Naive thymus-derived CD8-positive, alpha-beta T cell (primary cell): ENCODE measurements at places on chromosomes 11 and 22. TPM values are rescaled to one million over a fixed set of nuclear protein-coding genes. Genes with fewer than 3 reads are reported as not detected.

DNA sequence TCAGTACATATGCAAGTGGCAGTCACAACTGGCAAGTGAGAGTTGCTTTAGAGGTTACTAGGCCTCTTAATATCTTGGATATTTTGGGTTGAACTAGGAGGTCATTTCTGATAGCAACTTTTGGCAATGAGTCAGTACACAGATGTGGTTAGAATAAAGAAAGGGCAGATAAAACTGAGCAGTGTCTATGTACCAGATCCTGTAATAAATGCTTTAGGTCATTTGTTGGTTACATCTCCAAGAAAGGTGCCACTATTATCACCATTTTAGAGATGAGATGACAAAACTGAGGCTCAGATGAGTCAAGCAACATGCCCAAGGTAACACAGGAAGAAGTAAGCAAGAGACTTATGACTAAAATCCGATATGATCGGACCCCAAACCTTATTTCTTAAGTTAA, 25.0 kb downstream of the MAML2 start:
- no peak for DNase-seq
- H3K36me3 ChIP-seq = peaks cover 69% of the 10 kb centered on the region
- peaks cover 100% of the 10 kb centered on the region for H3K4me1 ChIP-seq
- peak overlapping the region; percentile 21 for H3K4me3 ChIP-seq

DNA sequence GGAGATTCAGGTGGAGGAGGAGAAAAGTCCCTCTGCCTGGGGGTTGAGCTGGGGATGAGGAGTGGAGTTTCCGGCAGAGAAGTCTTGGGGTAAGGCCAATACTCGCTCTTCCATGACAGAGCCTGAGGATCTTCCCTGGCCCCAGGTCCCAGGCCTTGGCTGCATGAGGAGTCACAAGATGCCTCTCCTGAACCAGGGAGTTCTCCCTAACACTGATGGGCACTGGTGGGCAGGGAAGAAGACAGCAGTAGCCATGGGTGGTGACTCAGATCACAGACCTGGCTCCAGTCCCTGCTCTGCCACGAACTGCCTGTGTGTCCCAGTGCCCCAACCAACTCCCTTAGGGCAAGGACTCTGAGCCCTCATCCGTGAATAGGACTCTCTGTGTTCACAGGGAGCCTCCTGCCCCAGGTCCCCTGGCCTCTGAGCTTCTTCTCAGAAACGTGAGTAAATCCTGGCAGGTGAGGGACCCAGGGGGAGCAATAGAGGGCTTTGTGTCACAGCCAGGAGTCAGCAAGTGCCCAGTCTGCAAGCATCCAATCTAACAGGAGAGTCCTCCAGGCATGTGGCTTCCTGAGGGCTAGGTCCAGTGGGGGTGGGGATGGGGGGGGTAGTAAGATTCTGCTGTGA, 45.5 kb upstream of the FTH1 start:
- H3K4me1 ChIP-seq = no peaks in the 10 kb centered on the region
- DNase-seq = no peak
- H3K27me3 ChIP-seq = peaks cover 2% of the 10 kb centered on the region

The YPEL4 gene
- 14.6 TPM for total RNA-seq

- no peaks in the 10 kb centered on the region for H3K36me3 ChIP-seq
- H3K27me3 ChIP-seq = peaks cover 4% of the 10 kb centered on the region
- no peak overlapping the region for H3K4me3 ChIP-seq
- H3K27ac ChIP-seq = no peak overlapping the region
- H3K4me1 ChIP-seq = no peaks in the 10 kb centered on the region
Observed at GRCh38 chr11:77497368-77497767, 23.5 kb upstream of the PAK1 start.

DNA sequence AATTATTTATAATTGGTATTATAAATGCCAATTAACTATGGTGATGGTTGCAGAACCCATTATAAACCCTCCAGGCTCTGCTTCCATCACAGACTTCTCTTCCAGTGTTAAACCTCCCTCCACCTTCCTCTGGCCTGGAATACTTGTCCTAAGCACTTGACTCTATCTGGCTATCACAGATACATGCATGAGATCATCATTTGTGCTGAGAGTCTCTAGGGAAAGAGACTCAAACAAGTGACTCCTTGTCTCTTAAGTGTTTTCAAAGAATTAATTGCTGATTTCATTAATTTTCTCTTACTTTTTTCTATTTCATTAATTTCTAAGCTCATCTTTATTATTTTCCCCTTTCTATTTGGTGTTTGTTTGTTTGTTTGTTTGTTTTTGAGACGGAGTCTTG, 29.1 kb downstream of the RTL6 start:
- H3K4me1 ChIP-seq = no peaks in the 10 kb centered on the region
- no peak overlapping the region for H3K27ac ChIP-seq
- no peaks in the 10 kb centered on the region for H3K27me3 ChIP-seq
- H3K36me3 ChIP-seq = no peaks in the 10 kb centered on the region
- DNase-seq = no peak
- no peak overlapping the region for H3K4me3 ChIP-seq

DNA sequence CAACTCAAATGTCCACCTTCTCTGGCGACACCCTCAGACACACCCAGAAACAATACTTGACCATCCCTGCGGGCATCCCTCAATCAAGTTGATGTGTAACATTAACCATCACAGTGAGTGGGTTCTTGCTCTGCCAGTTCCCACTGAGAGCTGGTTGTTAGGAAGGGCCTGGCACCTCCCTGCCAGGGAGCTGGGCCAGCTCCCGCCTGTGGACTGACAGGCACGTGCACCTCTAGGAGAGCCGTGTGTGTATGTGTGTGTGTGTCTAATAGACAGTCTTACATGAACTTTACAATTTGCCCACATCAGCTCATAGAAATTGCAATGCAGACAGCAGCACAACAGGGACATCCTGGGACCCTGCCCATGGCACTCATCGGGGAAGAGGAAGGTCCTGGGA, 298.7 kb downstream of the SHANK2 start:
- DNase-seq = no peak
- H3K27me3 ChIP-seq = peaks cover 16% of the 10 kb centered on the region
- H3K4me3 ChIP-seq = no peak overlapping the region
- H3K36me3 ChIP-seq = no peaks in the 10 kb centered on the region

The SCARF2 gene
- total RNA-seq = 2.9 TPM

GRCh38 chr11:38818720-38819119, 2220.7 kb upstream of the RAG2 start:
- H3K4me1 ChIP-seq = no peaks in the 10 kb centered on the region
- no peaks in the 10 kb centered on the region for H3K27me3 ChIP-seq
- H3K4me3 ChIP-seq = no peak overlapping the region

DNA sequence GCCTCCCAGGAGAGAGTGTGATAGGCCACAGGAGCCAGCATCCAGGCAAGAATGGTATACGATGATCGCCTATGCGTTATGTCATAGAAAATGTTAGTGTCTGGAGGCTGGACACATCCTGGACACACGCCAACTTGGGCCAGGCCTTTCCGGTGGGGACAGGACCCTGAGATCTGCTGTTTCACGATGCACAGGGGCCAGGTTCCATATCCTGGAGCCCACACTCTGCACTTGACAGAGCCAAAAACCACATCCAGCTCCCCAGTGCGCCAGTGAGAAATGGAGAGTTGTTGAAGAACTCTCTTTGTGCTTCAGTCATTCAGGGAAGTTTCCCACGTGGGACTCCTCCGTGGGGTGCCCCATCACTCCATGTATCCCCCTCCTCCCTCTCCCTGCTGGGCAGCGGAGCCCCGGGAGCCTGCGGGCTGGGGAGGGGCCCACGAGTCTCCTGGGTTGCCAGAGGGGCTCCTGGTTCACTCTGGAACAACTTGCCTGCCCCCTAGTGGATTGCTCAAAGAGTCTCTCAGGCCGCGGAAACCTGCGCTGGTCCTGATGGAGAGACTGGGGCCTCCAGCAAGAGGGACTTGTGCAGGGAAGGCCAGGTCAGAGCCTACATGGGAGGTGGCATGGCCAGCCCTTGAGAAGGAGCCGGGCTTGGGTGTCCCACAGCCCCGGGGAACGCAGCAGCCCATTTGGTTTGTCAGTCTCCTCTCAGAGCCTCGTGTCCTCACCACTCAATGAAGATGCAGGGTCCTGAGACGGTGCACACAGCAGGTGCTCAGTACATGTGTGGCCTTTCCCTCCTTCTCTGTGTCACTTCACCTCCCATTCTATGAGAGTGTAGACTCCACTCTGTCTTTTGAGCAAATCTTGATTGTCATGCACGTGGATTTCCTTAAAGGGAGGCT, 10.2 kb upstream of the LRRC32 start:
- DNase-seq = peak; percentile 35
- peaks cover 17% of the 10 kb centered on the region for H3K27me3 ChIP-seq
- H3K4me1 ChIP-seq = peaks cover 8% of the 10 kb centered on the region
- H3K27ac ChIP-seq = no peak overlapping the region
- no peaks in the 10 kb centered on the region for H3K36me3 ChIP-seq

The SYCE3 gene
- not detected for total RNA-seq

DNA sequence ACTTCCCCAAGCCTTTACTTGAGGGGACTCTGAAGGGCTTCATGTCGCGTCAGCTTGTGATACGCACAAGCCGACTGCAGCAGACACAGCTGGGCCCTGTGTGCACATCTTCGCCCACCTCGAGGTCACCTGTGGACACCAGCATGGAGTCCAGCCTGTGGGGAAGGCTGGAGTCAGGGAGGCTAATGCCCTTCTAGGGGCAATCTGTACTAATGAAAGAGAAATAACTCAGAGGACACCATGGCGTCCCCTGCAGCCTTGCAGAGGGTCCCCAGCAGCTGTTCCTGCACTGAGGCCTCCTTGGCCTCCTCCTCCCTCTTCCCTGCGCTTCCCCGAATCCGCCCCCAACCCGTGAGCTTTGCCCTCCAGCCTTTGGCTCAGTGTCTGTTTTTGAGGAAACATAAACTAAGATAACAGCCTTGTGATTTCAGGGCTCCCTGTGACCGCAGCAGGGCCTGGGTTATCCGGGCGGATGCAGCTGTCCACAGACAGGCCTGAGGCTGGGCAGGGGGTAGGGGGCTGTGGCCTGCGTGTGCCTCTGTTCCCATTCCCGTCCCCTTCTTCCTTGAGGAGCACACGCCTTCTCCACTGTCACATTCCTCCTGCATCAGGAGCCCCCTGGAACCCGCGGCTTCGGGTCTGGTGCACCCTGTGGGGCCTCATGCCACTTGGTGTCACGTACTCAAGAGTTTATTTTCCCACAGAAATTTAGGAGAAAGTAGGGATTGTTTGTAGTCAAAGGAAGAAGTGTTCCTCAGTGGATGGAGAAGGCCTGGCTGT, 25.0 kb downstream of the KRTAP5-5 start:
- H3K27me3 ChIP-seq = peaks cover 14% of the 10 kb centered on the region
- no peak for DNase-seq
- no peak overlapping the region for H3K4me3 ChIP-seq
- H3K36me3 ChIP-seq = no peaks in the 10 kb centered on the region
- peaks cover 5% of the 10 kb centered on the region for H3K4me1 ChIP-seq

The ARL14EP gene
- total RNA-seq = 73.6 TPM

The PAAF1 gene
- total RNA-seq = 20.4 TPM

The APOL6 gene
- total RNA-seq = 40.5 TPM

The CALCA gene
- not detected for total RNA-seq

- H3K27me3 ChIP-seq = no peaks in the 10 kb centered on the region
- H3K27ac ChIP-seq = no peak overlapping the region
- H3K4me1 ChIP-seq = no peaks in the 10 kb centered on the region
Observed at GRCh38 chr22:47192651-47193437, 430.4 kb downstream of the TBC1D22A start.

The CRYBB3 gene
- total RNA-seq = not detected

- no peak overlapping the region for H3K4me3 ChIP-seq
- no peaks in the 10 kb centered on the region for H3K36me3 ChIP-seq
- DNase-seq = no peak
- no peak overlapping the region for H3K27ac ChIP-seq
- H3K27me3 ChIP-seq = peaks cover 14% of the 10 kb centered on the region
- H3K4me1 ChIP-seq = peaks cover 8% of the 10 kb centered on the region
Observed at GRCh38 chr22:48044487-48045060, 1282.1 kb downstream of the TBC1D22A start.

- no peaks in the 10 kb centered on the region for H3K36me3 ChIP-seq
- H3K4me3 ChIP-seq = no peak overlapping the region
- no peak for DNase-seq
- H3K27ac ChIP-seq = no peak overlapping the region
Observed at GRCh38 chr11:131025020-131025419, 108.7 kb upstream of the SNX19 start.

- DNase-seq = no peak
- H3K4me3 ChIP-seq = no peak overlapping the region
- peaks cover 3% of the 10 kb centered on the region for H3K36me3 ChIP-seq
- H3K4me1 ChIP-seq = peaks cover 9% of the 10 kb centered on the region
Observed at GRCh38 chr22:42673898-42674401, 24.8 kb upstream of the CYB5R3 start.

GRCh38 chr11:94132152-94132558, 3.5 kb downstream of the PANX1 start:
- DNase-seq = no peak
- H3K4me1 ChIP-seq = peaks cover 54% of the 10 kb centered on the region
- H3K27me3 ChIP-seq = no peaks in the 10 kb centered on the region
- no peak overlapping the region for H3K4me3 ChIP-seq

DNA sequence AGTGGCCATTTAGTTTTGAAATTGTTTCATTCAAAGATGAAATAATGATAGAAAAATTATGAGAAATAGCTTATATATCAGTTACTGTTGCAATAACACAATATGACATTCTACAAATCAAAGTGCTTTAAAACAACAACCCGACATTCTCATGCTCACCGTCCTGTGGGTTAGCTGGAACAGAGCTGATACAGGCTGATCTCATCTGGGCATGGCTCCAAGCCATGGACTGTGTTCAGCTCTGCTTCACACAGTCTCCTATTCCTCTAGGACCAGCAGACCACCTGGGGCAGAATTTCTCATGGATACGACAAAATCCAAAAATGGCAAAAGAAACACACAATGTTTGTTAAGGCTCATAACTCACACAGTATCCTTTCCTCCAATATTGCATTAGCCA, 178.6 kb downstream of the CNTN5 start:
- H3K4me1 ChIP-seq = no peaks in the 10 kb centered on the region
- DNase-seq = no peak
- H3K27ac ChIP-seq = no peak overlapping the region
- H3K36me3 ChIP-seq = no peaks in the 10 kb centered on the region
- H3K27me3 ChIP-seq = no peaks in the 10 kb centered on the region

GRCh38 chr22:38228326-38228872, 26.6 kb downstream of the MAFF start:
- no peak for DNase-seq
- H3K36me3 ChIP-seq = peaks cover 5% of the 10 kb centered on the region
- no peaks in the 10 kb centered on the region for H3K27me3 ChIP-seq
- no peak overlapping the region for H3K4me3 ChIP-seq

The ANGPTL5 gene
- not detected for total RNA-seq

The TBX1 gene
- not detected for total RNA-seq

- H3K4me1 ChIP-seq = no peaks in the 10 kb centered on the region
- peaks cover 32% of the 10 kb centered on the region for H3K27me3 ChIP-seq
- no peak overlapping the region for H3K27ac ChIP-seq
- no peaks in the 10 kb centered on the region for H3K36me3 ChIP-seq
Observed at GRCh38 chr11:11764423-11764803, 77.4 kb upstream of the USP47 start.
